M059J (cell line): ENCODE measurements at places on chromosomes 11 and 22.

- DNase-seq: no peak
Observed at GRCh38 chr11:35747668-35748067, 85.1 kb downstream of the TRIM44 start.

DNA sequence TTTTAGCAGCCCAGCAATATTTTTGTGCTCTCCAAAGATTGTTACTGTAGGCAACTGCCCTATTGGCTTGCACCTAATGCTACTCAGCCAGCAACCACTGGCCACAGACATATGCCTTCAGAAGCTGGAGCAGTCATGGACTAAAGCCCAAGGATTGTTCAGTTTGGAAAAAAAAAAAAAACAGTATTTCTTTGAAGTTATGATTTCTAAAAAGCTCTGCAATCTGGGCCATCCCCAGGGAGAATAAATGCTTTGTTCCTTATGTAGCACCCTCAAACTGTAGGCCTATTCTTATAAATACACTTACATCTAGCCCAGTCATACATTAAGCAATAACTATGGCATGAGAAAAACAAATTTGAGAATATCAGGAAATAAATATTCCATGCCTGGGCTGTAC lies 2190.5 kb upstream of the RAG2 start:
- peak; percentile 1 for DNase-seq

- DNase-seq: peak; percentile 88
Observed at GRCh38 chr11:126375726-126376125, 20.2 kb downstream of the ST3GAL4 start.

DNA sequence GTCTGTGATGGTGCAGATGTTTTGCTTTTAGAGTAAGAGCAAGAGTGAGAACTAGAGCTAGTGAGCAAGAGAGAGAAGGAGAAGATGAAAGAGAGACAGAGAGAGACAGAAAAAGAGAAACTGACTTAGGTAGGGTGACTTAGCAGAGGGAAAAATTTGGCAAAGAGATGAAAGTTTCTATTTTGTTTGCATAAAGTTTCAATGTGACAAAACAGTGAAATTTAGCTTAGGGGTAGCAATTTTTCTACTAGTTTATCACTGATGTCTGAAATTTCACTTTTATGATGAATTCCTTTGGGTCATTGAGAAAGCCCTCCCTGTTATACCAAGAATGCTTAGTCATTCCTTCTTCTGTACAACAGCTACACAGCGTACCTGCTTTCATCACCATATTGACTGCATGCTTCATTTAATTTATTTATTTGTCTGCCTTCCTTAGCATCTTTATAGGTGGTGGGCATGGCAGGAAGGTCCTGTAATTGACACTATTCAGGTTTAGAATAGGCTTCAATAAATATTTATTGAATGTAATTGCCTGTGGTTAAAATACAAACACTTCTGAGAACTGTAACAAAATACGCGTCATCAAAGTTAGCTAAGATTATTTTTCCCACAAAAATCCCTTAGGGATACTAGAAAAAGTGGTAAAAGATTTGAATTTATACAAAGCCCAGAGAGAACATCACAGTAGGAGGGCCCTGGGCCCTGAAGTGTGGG lies 19.9 kb upstream of the CTSC start:
- peak; percentile 83 for DNase-seq

DNA sequence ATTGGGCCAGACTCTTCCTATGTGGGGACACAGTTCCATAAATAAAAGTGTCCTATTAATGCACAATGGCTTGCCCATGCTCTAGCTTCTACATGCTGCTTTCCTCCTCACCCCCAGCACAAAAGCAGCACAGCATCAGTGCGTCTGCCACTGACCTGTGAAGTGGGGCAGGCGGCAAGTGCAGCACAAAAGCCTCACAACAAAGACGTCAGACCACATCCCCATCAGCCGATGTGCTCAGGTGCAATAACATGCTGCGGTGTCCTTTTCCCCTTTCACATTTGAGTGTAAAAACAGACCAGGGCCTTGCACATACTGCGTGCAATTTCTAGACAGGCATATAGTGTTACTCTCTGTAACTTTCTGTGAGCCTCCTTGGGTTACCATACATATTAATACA lies 12.8 kb downstream of the DKK3 start:
- DNase-seq: no peak

DNA sequence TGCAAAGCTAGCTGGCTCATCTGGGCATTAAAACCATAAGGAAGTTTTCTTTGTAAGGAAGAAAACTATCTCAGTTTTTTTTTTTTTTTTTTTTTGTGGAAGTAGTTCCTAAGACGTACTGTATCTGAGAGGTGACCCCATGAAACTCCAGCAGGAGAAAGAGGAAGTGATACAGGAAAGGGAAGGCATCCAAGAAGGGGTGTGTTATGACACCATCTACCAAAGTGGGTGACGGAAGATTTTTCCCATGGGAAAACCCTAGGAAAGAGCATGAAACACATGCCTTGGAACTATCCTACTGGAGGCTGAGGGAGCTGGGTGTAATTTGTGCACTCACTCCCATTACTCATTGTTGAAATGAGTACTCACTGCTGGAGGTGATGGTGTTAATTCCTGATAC lies 63.8 kb upstream of the ARHGAP20 start:
- DNase-seq: no peak

GRCh38 chr11:92278791-92279433 lies 54.3 kb downstream of the FAT3 start:
- DNase-seq: no peak

GRCh38 chr22:45263463-45264269 lies 21.1 kb upstream of the UPK3A start:
- DNase-seq: peak; percentile 65

GRCh38 chr11:117815262-117815803 lies 9.2 kb downstream of the FXYD2 start:
- no peak for DNase-seq

- peak; percentile 18 for DNase-seq
Observed at GRCh38 chr11:111229604-111230003, 15.9 kb upstream of the POU2AF2 start.

GRCh38 chr11:130721023-130721681 lies 195.1 kb downstream of the SNX19 start:
- DNase-seq: no peak

GRCh38 chr22:46613606-46614021 lies 6.6 kb upstream of the GRAMD4 start:
- no peak for DNase-seq

- no peak for DNase-seq
Observed at GRCh38 chr11:20723366-20723765, 54.0 kb downstream of the NELL1 start.

- peak; percentile 58 for DNase-seq
Observed at GRCh38 chr11:1873048-1873812, 18.5 kb downstream of the PRR33 start.

- DNase-seq: no peak
Observed at GRCh38 chr22:22887621-22888503, at the start of gene IGLL5. TSS of gene IGLL5 (plus strand) at chr22:22887816. CDS start at chr22:22888054, 238 bp downstream.

- DNase-seq: no peak
Observed at GRCh38 chr22:28914201-28914600, 30.8 kb downstream of the ZNRF3 start.

GRCh38 chr11:78870655-78871054 lies 296.0 kb upstream of the NARS2 start:
- DNase-seq: no peak

DNA sequence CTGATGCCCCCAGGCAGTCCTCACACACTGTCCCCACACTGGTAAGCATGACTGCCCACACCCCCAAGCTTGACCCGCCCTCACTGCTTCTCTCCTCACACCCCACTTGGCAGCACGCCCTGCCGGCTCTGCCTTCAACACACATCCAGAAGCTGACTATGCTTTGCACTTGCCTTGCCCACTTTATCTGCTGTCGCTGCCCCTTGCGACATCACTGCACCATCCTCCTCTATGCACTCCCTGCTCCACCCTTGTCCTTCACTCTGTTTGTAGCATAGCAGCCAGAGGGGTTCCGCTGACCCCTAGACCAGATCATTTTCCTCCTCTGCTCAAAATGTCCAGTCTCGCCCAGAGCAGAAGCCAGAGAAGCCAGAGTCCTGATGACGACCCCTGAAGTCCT lies 25.3 kb upstream of the SLC25A1 start:
- DNase-seq: no peak

DNA sequence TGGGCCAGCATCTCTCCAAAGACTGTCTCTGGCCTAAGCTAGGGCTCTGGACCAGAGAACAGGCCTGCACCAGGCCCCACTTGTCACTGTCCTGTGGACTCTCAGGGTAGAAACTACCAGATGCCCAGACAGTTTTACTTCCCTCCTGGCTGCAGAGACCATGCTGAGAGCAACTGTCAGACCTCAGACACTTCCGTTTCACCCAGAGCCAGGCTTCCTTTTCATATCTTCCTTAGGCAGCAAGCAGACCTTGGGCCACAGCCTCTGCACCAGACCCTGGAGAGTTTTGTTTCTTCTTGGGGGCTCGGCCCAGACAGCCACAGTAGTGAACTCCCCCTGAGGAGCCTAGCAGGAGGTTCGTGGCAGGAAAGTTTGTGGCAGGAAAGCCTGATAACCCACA lies 12.1 kb upstream of the FCHSD2 start:
- DNase-seq: no peak

GRCh38 chr11:134575504-134576230 lies 163.6 kb upstream of the B3GAT1 start:
- DNase-seq: no peak

DNA sequence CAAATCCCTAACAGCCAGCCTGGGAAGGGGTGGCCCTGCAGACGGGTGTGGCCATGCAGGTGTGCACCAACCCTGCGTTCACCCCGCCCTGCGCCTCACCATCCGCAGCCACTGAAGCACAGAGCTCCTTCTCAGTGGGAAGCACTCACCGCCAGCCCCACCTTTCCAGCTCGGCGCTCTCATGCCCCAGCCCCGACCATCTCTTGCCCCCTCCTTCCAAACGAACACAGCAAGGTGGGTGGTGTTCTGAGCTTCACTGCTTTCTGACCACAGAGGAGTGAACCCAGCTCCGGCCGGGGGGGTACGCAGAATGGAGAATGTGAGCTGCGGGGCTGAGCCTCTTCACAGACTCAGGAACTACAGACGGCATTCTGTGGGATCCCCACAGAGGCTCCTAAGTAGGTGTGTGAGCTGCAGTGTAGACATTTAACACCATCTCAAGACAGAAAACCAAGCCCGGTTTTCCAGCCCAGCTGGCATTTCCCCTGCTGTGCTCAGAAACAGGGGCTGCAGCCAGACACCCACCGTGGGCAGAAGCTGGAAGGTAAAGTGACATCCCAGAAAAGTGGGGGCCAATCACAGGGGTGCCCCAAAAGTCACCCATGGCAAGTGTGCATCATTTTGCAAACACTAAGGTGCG lies 88.4 kb upstream of the RTL6 start:
- DNase-seq: no peak

DNA sequence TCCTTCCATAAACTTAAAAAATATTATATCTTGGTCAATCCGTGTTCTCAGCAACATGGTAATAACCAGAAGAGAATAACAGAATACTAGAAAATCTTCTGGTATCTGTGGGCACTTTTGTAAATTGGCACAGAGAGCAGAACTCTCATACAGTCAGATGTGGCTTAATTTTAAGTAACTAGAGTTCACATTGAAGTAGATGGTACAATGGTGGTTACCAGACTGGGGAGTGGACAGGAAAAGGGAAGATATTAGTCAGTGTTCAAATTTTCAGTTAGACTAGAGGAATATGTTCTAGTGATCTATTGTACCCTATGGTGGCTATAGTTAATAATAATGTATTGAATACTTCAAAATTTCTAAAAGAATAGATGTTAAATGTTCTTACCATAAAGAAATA lies 6.9 kb downstream of the OR52H1 start:
- no peak for DNase-seq

- DNase-seq: no peak
Observed at GRCh38 chr11:122597511-122597910, 58.0 kb upstream of the UBASH3B start.

- no peak for DNase-seq
Observed at GRCh38 chr11:1436468-1437039, 46.8 kb downstream of the BRSK2 start.

DNA sequence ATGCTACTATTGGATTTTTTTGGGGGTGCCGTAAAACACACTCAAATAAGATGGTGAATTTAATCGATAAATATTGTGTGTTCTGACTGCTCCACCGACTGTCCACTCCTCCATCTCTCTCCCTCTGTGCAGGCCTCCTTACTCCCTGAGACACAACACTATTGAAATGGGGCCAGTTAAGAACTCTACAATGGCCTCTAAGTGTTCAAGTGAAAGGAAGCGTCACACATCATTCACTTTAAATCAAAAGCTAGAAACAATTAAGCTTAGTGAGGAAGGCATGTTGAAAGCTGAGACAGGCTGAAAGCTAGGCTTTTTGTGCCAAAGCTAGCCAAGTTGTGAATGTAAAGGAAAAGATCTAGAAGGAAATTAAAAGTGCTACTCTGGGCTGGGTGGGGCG lies 156.7 kb downstream of the CTTN start:
- DNase-seq: no peak

- no peak for DNase-seq
Observed at GRCh38 chr11:83471831-83472727, 185.9 kb upstream of the CCDC90B start.

GRCh38 chr22:31998784-31999385 lies 44.2 kb upstream of the SLC5A1 start:
- no peak for DNase-seq

DNA sequence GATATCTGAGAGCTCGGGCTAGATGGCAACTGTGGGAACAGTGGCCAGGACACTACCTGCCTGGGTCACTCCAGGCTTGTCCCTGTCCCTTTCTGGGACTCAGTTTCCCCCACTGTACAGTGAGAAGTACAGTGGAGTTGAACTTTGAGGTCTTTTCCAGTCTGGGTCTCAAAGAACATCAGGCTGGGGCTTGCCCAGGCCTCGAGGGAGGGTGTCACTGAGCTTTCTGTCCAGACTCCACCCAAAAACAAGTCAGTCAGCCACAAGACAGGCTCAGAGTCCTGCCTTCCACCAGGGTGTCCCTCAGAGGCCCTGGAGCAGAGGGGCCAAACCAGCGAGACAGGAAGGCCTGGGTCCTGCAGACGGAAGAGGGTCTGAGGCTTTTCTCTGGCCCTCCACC lies 2.0 kb upstream of the PLA2G3 start:
- no peak for DNase-seq

DNA sequence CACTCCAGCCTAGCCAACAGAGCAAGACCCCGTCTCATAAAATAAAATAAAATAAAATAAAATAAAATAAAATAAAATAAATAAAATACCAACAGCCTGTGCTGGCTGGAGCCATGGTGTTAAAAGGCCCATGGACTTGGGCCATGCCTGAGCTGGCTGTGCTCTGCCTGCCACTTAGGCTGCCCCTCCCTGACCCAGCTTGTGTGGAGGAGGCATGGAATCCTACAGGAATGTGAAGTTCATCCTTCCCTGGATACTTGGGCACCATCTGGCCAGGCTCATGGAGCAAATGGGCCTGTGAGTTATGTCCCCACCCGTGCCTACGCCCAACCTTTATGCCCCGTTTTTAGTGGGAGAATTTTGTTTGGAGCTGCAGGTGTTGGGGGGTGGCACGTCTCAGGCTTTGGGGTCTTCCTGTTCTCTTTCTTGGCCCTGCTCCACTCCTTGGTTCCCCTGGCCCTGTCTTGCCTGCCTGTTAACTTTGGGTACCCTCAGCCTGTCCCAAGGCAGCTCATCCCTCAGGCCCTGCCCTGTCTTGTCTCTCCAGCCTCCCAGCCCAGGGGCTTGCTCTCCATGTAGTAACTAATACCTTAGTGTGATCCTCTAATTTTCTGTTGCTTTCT lies 51.3 kb downstream of the BCR start:
- DNase-seq: no peak
